ENCODE measurements at places on chromosomes 1 and 21.

DNA sequence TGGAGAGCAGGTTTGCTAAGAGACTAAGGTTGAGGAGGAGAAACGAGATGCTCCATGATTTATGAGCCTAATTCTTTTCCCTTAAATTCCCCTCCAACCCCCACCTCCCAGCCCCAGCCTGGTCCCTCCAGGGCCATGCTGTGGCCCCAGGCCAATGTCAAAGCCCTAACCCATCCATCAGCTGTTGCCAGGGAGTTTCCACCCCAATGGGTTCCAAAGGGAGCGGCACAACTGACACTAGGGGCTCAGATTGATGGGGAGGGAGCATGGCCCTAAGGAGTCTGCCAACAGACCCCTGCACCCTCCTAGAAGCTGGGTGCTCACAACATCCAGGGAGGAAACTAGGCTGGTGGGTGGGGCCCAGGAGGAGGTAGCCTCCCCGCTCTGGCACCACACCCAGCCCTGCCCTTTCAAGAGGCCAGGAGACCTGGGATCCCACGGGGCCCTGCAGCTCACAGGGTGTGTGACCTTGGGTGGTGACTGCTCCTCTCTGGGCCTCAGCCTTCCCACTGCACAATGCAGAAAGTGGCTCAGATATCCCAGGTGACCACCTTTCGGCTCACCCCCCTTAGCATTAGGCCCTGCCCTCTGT is 12.9 kb downstream of the AHDC1 start:
- no peak for DNase-seq

DNA sequence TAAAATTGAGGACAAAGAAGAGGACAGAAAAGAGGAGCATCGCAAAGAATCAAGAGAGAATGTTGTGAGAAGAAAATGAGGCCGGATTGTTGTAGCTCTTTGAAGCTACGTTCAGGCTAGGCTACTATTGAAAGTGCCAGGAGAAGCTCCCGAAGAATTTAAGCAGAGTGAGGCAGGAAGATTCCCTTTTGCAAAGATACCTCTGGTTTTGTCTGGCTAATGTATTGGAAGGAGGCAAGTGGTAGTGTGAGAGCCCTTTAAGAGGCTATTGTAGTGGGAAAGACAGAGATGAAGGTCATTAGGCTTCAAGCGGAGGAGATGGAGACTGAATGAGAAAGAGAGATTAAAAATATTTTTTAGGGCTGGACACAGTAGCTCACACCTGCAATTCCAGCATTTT is 476.9 kb upstream of the ADGRL2 start:
- DNase-seq, result no peak

DNA sequence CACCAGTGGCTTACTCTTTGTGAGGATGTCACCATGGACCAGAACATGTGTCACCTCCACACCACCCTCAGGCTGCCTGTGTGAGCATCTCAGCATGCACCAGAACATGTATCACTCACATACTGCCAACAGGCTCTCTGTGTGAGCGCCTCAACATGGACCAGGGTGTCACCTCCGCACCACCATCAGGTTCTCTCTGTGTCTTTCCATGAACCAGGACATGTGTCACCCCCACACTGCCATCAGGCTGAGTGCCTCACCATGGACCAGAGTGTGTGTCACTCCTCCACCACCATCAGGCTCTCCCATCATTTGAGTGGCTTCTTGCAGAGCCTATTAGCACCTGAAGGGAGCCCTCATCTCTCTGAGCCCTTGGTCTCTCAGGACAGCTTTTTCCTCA is 125.2 kb downstream of the ZNF648 start:
- DNase-seq, result peak; percentile 45

DNA sequence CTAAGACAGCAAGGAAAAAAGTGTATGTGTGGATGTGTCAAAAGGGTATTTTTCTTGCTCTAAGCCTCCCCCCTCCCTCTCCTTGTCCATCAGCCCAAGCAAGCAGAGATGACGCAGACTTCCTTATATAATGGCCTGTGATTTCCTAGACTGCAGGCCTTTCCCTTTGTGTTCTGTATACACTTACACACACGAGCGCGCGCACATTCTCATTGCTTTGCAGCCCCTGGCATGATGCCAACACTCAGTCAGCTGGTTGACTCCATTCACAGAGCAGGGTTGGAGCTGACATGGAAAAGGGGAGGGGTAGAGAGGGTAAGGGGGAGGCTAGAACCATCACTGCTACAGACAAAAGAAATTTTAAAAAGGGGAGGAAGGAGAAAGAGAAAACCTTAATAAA is 41.8 kb downstream of the GATAD2B start:
- peak; percentile 16 for DNase-seq

DNA sequence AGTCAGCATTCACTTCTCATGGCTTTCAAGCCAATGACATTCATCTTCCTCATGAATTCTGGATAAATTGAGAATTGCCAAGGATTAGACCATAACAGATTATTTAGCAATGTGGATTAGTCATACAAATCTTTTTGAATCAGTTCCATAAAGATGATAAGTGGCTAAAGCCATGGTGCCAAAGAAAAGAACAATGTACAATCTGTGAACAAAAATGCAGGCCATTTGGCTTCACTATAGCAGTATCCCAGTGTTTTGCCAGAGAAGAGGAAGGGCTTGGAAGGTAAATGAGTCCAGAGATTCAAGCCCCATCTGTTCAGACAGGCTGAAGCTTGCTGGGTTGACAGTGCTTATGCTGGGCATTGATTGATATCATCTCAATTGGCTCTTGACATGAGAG is 376.4 kb upstream of the LRRC7 start:
- DNase-seq, result no peak

DNA sequence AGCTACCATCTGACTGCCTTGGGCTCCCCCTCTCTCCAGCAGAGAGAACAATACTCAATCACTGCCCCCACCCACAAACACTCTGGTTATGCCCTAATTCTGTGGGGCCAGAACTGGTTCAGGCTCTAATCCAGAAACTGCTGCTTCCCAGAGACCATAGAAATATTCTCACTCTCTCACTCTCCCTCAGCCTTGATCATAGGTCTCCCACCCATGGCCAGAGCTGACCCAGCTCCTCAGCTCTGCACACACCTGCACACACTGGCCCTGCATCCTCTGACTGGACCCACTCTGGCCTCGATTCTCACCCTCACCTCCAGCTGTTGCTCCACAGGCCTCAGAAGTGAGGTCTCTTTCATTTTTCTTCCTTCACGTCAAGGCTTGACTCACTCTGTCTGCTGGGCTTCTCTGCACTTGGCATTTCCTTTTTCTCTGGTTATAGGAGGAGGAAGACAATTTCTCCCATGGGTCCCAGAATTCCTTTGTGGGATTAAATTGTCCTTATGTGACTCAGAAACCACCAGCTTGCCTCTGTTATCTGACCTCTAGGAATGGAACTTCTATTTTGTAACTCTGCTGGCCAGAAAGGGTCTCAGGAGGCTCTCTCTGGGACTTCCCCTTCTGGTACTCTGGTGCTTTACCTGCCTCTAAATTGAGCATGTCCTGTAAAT is 15.6 kb upstream of the ZMYM6 start:
- no peak for DNase-seq

GRCh38 chr21:31418377-31419001 is 74.4 kb upstream of the TIAM1 start:
- DNase-seq, result no peak

- no peak for DNase-seq
Measured at GRCh38 chr1:168531615-168532345, 12.0 kb downstream of the XCL2 start.

DNA sequence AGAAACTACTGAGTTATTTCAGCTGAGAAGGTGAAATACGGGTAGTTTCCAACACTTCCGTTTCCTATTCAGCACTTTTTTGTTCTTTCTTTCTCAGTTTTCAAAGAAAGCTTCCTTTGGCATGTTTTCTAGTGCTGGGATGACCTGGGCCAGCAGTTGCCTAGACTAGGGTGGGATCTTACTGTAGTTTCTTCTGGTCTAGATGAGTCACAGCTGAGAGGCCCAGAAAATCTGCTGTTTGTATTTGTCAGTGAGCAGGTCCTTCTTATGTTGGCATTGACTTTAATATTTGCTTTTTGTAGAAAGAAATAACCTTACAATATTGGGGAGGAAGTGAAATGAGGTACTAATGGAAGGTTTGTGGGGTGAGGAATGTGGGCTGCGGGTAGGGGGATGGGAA is 22.2 kb downstream of the C1orf21 start:
- no peak for DNase-seq

GRCh38 chr1:218347723-218348627 is 2.8 kb downstream of the TGFB2 start:
- no peak for DNase-seq

DNA sequence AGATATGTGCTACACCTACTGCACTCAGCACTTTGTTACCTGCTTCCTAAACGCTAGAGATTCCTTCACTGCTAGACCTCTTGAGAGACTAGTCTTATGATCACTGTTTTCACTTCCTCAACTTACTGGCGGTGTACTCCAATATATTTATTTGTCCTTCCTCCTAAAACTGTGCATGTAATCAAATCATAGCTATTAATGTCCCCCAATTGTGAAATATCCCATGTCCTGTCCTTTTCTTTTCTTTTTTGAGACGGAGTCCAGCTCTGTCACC is 3.4 kb downstream of the SOAT1 start:
- no peak for DNase-seq

- no peak for DNase-seq
Measured at GRCh38 chr1:33343539-33343938, 22.6 kb upstream of the A3GALT2 start.

Measured in stimulated activated CD4-positive, alpha-beta T cell treated with anti-CD3 and anti-CD28 coated beads, Interleukin-1b, Interleukin-23, amount 100 ng/mL, for 48 hours (primary cell).